Retina (tissue), 1 donor: ENCODE measurements at places on chromosomes 7 and 10.

DNA sequence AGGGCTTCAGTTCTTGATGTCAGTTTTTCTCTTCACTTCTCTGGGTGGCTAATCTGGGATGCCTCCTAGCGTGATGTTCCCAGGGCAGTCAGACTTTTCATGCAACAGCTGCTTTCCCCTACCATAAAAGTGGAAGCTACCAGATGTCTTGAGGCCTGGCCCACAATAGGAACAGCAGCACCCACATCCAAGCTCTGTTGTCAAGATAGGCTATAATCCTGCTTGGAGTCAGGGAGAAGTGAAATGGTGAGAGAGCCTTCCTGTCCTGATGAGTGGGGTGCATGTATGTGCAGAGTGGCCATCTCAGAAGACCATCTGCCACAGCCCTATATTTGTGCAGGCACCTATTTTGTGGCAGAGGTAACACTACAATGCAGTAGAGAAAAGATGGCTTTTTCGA, 108.0 kb downstream of the HTR5A start:
- DNase-seq: no peak

GRCh38 chr7:154644366-154644765, 358.6 kb downstream of the PAXIP1 start:
- DNase-seq: no peak

- DNase-seq: no peak
These were observed 75.0 kb upstream of the GPR22 start for GRCh38 chr7:107394831-107395230.

- no peak for DNase-seq
These were observed 28.5 kb downstream of the NRG3 start for GRCh38 chr10:81903472-81903871.

DNA sequence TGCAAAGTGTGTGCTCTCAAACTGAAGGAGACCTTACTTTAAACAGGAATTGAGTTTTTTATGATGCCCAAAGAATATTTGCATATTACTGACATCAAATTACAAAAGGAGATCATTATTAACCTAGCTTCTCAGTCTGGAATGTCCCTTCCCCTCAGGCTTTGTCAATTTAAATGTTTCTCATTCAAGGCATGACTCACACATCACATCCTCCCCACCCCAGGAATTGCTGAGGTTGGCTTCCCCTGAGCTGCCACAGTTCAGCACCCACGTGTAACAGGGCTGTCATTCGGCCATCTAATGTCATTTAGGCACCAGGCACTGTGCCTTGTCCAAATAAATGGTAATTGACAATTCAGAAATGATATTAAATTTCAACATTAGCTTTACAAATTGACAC, 305.9 kb upstream of the MGMT start:
- DNase-seq: no peak

DNA sequence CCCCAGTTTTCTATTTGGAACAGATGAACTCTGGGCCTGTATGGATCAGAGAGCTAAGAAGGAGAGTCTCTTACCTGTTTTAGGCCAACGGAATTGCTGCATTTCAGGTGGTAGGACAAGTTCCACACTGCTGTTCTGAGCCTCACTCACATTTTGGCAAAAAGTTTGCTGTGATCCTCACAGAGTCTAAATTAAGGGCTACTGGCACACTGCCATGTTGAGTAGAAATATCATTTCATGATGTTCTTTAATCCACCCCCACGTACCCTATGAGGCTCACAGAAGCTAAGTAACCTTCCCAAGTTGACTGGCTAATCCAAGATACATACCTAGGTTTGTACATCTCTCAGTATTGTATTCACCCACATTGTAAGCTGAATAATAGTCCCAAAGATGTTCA, 447.2 kb downstream of the INHBA start:
- DNase-seq: no peak

DNA sequence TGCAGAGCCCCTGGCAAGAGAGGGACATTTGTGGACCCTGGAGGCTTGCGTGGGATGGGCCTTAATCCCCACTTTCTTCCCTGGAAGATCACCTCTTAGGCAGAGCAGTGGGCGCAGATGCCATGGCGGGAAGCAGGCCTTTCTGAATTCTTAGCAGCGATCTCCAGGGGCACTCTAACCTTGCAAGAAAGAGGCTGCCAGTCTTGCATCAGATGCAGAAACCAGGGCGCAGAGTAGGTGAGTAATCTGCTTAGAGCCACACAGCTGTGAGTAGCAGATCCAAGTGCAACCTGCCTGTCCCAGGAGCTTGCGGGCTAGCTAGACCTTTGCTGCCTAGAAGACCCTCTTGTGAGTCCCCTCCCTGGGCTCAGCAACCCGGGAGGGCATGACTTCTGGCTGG, 40.0 kb downstream of the KCTD7 start:
- DNase-seq: no peak

GRCh38 chr7:29780346-29780745, 26.0 kb upstream of the WIPF3 start:
- no peak for DNase-seq

DNA sequence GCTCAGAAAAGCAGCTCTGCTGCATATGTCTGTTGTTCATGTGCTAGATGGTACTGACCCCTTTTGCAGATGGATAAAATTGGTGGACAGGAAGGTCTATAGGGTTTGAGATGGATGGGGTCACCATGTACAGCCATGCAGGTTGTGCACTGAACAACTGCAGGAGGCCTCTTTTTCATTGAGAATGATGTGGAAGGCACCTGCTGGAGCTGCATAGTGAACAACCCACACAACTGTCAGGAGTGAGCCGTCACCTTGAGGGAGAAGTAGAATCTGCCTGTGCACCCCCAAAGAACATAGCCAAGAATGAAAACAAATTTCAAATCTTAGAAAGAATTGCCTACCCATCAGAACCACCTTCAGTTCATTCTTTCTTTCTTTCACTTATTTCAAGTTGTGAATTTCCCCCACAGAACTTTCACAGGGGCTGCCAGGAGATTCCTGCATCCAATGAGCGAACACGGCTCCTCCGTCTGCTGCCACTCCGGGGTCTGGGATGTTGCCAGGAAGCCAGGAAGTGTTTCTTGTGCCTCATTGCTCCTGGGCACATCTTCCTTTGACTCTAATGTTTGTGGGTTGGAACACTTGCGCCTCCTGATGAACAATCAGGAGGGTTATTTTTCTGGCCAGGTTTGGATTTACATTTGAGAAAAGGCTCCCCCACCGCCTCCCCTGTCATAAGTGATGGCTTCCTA, 53.7 kb upstream of the DOCK1 start:
- DNase-seq: no peak

- DNase-seq: no peak
These were observed 624.3 kb upstream of the GHITM start for GRCh38 chr10:83515001-83515400.

DNA sequence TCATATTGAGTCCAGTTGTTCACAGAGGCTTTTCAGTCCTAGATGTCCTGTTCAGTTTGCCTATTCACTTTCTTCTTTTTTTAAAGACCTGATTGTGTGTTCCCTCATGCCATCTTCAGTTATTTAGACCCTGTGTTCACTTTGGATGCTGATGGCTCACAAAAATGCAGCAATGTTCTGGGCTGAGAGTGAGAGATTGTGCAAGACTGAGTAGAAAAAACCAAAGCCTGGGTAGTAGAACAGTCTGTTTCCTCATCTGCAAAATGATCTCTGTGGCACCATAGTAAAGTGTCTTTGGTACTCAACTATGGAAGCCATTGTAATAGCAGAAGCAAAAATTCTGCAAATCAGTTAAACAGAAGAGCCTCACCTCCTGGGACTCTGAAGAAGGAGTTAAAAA, 43.2 kb downstream of the AKR1B1 start:
- no peak for DNase-seq

GRCh38 chr10:129758207-129759021, 205.7 kb downstream of the EBF3 start:
- no peak for DNase-seq

DNA sequence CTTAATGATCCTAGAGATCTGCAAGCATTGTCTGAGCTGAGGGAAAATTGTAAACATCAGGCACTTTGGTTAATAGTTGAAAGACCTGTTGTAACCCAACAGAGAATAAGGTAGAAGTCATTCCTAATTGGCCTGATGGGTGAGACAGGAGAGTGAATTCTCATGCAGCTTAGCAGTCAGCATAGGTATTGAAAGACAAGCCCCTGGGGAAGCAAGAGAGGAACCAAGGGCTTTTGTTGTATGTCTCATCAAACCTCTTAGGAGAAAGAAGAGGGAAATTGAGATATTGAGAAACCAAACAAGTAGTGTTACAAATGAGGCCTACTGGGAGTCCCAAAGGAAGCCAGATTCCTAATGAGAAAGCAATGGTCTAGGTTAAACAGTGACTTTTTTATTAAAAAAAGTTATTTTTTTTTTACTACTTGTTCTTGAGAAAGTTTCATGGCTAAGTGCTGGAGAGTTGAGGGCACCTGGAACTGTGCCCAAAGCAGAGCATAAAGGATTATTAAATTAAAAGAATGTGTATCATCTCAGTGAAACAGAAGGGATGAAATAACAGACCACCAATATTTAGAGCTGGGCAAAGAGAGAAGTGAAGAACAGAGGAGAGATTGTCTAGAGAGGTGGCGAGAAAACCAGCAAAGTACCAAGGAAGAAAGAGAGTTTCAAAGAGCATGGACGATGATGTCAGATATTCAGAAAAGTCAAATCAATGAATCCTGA, 168.9 kb downstream of the CDK14 start:
- DNase-seq: no peak

GRCh38 chr10:44300666-44301649, 83.9 kb downstream of the CXCL12 start:
- peak; percentile 52 for DNase-seq

DNA sequence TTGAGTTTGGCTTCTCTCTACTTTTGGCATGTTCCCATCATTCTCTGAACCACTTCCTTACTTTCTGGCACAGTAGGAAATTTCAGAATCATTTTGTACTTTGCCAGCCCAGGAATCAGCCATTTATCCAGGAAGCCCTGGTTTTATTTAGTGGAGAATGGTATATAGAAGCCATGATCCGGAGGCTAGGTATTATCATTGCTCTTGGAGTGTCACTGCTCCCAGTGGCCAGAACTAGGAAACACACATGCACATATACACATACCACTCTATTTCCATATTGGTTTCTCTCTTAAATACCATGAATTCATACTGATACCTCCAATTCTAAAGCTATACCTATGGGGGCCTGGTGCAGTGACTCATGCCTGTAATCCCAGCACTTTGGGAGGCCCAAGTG, 36.3 kb downstream of the SUFU start:
- no peak for DNase-seq
